ENCODE measurements at places on chromosomes 11 and 22.

DNA sequence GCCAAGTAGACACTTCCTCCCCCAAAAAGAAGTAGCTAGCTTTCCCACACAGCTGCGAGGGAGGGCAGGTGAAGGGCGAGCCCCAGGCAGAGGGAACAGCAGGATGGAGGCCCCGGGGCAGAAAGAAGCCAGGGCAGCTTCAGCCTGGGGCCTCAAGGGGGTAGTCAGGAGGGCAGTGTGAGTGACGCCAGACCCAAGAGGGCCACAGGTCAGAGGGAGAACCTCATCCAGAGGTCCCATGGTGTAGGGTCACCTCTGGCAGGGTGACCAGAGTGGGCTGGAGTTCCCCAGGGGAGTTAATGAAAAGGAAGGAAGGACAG lies 9.2 kb downstream of the PRR5 start:
- DNase-seq = no peak

DNA sequence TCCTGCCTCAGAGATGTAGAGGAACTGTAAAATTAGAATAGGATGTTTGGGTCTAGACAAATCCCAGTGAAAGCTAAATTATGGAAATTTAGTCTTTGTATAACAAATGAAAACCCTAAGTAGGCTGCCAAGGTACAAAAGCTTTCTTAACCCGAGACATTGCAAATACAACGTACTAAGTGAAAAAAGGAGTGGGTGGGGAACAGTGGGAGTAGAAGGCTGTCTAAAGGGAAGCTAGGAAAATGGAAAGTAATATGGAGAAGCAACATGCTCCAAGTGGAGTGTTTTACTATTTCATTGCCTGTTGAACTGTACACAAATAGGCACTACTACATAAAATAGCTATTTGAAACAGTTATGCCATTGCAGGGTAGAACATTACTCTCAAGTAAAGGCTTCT lies 6.8 kb upstream of the LIN7C start:
- peak; percentile 22 for DNase-seq

DNA sequence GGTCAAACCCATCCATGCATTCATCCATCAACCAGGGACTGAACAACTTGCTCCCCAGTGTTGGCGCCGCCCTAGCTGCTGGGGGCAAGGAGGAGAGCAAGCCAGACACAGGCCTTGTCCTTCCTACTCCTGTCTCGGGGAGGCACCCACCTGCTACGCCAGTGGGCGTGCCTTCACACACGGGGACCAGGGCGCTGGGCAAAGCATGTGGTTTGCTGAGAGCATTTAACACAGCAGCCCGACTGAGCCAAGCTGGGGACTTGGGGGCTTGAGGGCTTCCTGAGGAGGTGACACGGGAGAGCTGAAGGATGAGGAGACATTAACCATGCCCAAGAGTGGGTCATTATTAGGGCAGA lies 30.6 kb downstream of the CACNA1I start:
- DNase-seq = no peak

DNA sequence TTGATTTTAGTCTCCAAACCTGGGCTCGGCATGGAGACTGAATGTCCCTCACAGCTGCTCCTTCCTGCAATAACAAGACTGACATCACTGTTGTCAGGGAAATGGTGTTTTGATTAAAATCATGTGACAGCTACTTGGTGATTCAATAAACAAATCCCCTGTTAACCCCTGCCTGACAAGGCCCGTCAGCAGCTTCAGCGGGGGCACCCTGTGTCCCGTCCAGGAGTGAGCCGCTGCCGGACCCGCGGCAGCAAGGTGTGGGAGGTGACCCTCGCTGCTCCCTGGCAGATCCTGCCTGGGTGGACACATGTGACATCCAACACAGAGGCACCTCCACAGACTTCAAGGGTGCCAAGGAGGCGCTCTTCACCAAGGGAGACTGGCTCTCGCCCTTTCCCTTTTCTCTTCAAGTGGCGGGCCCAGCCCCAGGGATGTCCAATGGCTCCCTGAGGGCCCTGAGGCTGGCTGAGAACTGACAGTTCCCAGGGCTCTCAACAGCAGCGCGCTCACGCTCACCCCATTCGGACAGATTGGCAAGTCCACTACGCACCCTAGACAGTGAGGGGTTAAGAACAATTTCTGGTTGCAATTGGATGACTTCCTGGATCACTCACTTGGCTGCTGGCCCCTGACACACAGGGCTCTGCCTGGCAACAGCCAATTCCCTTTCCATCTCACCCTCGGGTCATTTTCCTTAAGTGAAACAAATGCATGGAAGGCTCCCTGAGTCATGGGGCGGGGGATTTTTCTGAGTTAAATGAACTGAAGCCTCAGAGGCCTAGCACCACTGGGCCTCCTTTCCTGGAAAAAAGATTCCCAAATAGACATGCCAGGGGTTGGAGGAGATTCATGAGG lies 30.7 kb downstream of the PPP2R1B start:
- DNase-seq = peak; percentile 54

DNA sequence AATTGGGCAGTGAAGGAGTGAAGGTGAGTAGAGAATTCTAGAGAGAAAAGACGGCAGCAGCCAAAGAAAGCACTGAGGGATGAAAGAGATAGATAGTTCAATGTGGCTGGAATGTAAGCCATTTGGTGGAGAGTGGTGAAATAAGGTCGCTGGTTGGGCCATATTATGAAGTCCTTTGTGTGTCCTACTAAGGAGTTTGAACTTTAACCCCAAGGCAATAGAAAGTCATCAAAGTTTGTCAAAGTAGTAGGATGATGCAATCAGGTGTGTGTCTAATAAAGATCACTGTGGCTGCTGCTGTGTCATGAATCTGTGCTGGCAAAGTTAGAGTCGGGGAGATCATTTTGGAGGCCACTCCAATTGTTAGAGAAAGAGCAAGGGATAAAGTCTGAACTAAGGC lies 18.7 kb downstream of the RNF121 start:
- no peak for DNase-seq

GRCh38 chr11:120022617-120023016 lies 115.3 kb downstream of the TRIM29 start:
- DNase-seq = no peak

DNA sequence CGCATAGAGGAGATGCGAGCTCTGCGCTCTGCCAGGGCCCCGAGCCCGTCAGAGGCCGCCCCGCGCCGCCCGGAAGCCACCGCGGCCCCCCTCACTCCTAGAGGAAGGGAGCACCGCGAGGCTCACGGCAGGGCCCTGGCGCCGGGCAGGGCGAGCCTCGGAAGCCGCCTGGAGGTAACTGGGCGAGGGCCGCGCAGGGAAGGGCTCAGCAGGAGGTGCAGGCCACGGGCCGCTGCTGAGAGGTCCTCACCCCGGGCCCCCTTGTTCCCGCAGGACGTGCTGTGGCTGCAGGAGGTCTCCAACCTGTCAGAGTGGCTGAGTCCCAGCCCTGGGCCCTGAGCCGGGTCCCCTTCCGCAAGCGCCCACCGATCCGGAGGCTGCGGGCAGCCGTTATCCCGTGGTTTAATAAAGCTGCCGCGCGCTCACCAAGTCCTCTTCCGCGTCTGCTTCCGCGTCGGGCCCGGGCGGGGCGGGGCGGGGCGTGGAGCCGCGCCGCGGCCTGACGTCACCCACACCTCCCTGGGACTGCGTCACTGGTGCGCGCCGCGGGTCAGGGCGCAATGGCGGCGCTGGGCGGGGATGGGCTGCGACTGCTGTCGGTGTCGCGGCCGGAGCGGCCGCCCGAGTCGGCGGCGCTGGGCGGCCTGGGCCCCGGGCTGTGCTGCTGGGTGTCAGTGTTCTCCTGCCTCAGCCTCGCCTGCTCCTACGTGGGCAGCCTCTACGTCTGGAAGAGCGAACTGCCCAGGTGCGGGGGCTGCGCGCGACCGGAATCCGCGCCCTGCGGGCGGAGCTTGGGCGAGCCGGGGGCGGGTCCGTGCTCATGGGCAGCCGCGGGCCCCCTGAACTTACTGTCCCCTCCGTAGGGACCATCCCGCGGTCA lies at the start of gene RCE1:
TSS of gene RCE1 (plus strand) at position 546 of the 880 bp plus-strand sequence. CDS start at position 561, 15 bp downstream.
- DNase-seq = peak; percentile 96

DNA sequence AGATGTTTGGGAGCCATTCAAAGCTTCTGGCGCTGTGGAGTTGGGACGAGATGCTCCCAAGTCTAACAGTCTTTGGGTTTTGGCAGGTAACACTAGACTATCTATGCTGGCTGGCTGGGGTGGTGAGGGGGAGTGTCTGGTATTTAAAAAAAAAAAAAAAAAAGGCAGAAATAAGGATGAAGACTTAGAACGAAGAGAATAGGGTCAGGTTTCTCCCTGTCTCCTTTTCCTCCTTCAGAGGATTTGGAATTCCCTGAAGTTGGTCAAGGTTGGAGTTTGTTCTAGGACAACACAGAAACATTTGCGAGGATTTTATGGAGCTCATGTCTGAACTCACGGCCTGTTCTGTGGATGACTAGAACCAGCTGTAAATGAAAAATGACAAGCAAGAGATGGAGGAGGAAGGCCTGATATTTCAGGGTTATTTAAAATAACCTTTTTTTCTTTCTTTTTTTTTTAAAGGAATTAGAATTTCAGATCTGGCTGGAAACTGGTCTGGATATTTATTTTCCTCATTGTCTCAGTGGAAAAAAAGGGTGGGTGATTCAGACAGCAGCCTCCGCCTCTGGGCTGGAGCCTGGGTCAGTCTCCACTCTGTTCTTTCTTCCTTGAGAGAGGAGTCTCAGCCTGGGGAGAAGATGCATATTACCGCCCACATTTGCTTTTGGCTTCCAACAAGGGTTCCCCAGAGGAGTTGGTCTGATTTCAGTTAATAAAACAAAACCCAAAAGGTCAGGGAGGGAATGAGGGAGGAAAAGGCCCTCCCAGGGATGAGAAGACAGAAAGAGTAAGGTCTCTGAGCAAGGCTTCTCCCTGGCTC lies 80.1 kb downstream of the USP35 start:
- no peak for DNase-seq

GRCh38 chr11:10480760-10481159 lies 25.7 kb downstream of the AMPD3 start:
- DNase-seq = no peak
